ENCODE measurements at places on chromosomes 2 and 18.

- DNase-seq: no peak
Measured at GRCh38 chr2:200774920-200775319, 36.8 kb upstream of the BZW1 start.

- no peak for DNase-seq
Measured at GRCh38 chr2:141728142-141728541, 402.7 kb downstream of the LRP1B start.

- no peak for DNase-seq
Measured at GRCh38 chr2:15895615-15896469, 44.5 kb upstream of the MYCN start.

DNA sequence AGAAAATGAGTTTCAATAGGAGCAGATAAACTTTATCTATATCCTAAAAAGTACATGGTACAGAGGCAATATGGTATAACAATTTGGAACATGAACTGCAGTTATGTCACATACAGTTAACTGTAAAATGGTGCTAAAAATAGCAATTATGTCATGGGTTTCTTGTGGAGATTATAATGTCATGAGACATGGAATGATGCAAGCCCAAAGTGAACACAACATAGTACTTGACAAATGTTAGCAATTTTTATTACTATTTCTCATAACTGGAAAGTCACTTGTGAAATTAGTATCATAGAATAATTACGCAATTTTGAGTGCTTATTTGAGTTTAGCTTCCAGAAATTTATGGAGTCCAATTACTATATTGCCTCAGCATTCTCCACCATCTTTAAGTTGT, 1263.4 kb downstream of the DSC3 start:
- no peak for DNase-seq

- no peak for DNase-seq
Measured at GRCh38 chr2:28613186-28613585, 117.3 kb downstream of the PLB1 start.

GRCh38 chr2:40751981-40752380, 300.1 kb upstream of the SLC8A1 start:
- DNase-seq: no peak

GRCh38 chr2:187543488-187543887, 10.7 kb downstream of the TFPI start:
- DNase-seq: no peak

GRCh38 chr18:3715231-3716080, 265.5 kb downstream of the TGIF1 start:
- DNase-seq: no peak

DNA sequence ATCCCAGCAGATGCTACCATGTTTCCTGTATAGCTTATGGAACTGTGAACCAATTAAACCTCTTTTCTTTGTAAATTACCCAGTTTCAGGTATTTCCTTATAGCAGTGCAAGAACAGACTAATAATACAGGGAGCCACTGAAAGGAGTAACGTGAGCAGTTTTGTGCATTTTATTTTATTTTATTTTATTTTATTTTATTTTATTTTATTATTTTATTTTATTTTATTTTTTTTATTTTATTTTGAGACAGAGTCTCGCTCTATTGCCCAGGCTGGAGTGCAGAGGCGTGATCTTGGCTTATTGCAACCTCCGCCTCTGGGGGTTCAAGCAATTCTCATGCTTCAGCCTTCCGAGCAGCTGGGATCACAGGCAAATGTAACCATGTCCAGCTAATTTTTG, 156.3 kb upstream of the MSH6 start:
- no peak for DNase-seq

DNA sequence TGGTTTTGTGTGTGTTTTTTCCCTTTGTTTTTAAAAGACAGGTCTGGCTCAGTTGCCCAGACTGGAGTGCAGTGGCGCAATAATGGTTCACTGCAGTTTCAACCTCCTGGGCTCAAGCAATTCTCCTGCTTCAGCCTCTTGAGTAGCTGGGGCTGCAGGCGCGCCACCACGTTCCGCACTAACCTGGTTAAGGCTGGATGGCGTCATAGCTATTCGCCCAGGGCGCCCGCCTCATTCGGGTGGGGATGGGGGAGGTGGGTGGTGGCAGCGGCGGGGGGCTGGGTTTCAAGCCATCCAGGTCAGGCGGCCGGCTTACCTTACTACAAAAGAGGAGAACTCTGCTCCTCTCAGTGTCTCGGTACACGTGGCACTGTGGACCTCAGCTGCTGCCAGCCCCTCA, 42.8 kb downstream of the EEF1B2 start:
- DNase-seq: no peak

- no peak for DNase-seq
Measured at GRCh38 chr2:3170792-3171455, 206.7 kb downstream of the EIPR1 start.

- DNase-seq: no peak
Measured at GRCh38 chr2:12781329-12781728, 64.6 kb downstream of the TRIB2 start.

- DNase-seq: no peak
Measured at GRCh38 chr18:61364953-61365352, 31.7 kb downstream of the CDH20 start.
